ENCODE measurements at places on chromosomes 6 and 20. TPM values are rescaled to one million over a fixed set of nuclear protein-coding genes. Genes with fewer than 3 reads are reported as not detected.

DNA sequence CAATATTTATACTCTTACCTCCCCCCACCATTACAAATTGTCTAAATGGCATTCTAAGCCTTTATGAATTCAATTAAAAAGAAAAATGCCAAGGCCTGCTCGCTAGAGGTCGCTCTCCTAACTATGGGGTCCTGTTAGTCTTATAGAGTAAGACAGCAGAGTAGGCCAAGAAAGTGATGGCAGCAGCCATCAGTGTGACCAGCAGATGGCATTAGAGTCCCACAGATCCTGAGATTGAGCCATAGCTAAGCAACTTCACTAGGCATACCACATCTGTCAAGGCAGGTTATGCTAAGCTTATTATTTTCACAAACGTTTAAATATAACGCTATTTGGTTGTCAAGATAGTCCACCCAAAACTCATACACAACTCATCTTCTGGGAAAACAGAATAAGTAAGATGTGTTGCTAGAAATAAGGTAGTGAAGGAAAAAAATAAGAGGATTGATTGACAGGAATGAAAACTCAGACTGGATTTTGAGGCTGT is 57.6 kb upstream of the SCAF8 start:
- no peaks in the 10 kb centered on the region for H3K4me1 ChIP-seq
- H3K27ac ChIP-seq = no peak overlapping the region
- DNase-seq = peak; percentile 86
- H3K4me3 ChIP-seq = no peak overlapping the region
- H3K27me3 ChIP-seq = no peaks in the 10 kb centered on the region
- H3K36me3 ChIP-seq = no peaks in the 10 kb centered on the region

DNA sequence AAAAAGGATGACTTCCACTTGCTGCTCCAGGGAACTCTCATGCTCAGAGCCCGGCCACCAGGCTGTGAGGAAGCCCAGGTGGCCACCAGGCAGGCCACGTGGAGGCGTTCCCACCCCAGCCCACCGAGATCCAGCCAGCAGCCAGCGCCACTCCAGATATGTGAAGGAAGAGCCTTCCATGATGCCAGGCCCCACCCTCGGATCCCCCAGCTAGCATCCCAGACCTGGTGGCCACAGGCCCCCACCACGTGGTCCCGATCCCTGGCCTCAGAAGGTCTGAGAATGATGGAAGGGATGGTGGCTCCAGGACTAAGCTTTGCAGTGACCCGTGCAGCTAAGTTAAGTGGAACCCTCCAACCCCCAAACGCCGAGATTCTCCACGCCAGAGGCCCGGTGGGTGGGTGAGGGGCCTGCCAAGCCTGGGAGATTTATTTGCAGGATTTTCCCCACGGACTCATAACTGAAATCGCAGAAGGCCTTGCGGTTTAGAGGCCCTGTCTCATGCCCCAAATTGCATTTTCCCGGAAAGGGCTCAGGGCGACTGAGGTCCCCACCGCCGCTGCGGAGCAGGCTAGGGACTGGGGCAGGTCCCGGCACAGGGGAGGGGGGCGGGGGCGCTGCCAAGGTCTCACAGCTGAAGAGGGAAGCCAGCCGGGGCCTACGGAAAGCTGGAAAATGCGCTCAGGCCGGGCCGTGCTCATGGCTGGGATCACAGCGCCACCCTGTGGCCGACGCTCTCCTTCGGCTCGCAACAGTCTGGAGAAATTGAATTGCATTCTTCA is 31.1 kb upstream of the CST7 start:
- H3K4me1 ChIP-seq = peaks cover 14% of the 10 kb centered on the region
- H3K4me3 ChIP-seq = no peak overlapping the region
- peaks cover 3% of the 10 kb centered on the region for H3K27me3 ChIP-seq
- peaks cover 22% of the 10 kb centered on the region for H3K36me3 ChIP-seq
- H3K27ac ChIP-seq = no peak overlapping the region
- peak; percentile 81 for DNase-seq

- peaks cover 46% of the 10 kb centered on the region for H3K27me3 ChIP-seq
- no peak overlapping the region for H3K27ac ChIP-seq
- no peak overlapping the region for H3K4me3 ChIP-seq
- peaks cover 73% of the 10 kb centered on the region for H3K36me3 ChIP-seq
- H3K4me1 ChIP-seq = no peaks in the 10 kb centered on the region
These were observed 1849.3 kb upstream of the DEFB115 start for GRCh38 chr20:29408034-29408695.

DNA sequence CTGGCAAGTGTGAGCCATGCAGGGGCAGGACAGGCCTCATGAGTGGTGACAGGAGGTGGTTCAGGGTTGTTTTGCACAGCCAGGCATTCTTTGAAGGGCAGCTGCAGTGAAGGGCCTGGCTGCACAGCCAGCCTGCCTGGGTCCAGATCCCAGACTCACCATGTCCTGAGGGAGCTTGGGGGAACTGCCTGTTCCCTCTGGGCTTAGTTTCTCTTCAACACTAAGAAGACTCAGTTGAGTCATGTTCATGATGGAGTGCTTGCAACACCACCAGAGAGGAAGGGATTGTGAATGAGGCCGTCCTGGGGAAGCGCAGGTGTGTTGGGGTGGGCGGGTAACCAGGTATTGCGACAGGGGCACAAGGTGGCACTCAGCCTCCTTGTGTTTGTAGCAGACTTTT is 102.4 kb downstream of the CDH26 start:
- DNase-seq = no peak
- H3K36me3 ChIP-seq = peaks cover 3% of the 10 kb centered on the region
- no peak overlapping the region for H3K27ac ChIP-seq
- H3K27me3 ChIP-seq = peaks cover 19% of the 10 kb centered on the region

GRCh38 chr20:62441987-62442539 is 14.7 kb upstream of the RBBP8NL start:
- H3K27me3 ChIP-seq = no peaks in the 10 kb centered on the region
- no peak overlapping the region for H3K4me3 ChIP-seq
- H3K4me1 ChIP-seq = no peaks in the 10 kb centered on the region
- H3K27ac ChIP-seq = no peak overlapping the region
- H3K36me3 ChIP-seq = no peaks in the 10 kb centered on the region

DNA sequence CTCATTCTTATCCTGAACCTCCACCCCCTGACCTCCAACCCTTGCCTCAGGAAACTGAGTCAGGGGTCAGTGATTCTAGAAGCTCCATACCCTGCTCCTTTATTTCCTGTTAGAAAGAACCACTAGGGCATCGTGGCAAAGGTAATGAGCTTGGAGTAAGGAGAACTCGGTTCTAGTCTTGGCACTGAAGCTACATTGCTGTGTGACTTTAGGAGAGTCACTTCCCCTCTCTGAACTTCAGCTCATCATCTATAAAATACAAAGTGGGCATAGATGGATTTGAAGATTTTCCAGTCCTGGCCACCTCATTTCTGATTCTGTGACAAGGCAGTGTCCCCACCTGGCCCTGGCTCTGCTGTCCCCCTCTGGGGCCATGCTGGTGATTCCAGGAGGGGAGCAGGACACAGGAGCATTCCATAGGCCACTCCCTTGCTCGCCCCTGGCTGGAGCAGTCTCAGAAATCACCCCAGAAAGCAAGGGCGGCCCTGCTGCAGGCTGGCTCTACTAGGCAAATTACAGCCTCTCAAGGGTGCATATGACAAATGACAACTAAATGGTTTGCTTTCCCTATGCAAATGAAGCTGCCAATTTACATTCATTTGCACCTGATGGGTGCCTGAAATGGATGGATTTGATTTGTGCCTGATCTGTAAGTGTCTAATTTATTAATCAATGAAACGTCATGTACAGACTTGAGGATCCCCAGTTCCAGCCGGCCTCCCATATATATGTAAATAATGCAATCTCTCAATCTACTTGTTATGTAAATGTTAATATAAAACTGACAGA is 62.2 kb downstream of the LRFN2 start:
- peak overlapping the region; percentile 47 for H3K4me3 ChIP-seq
- no peaks in the 10 kb centered on the region for H3K36me3 ChIP-seq
- H3K27me3 ChIP-seq = no peaks in the 10 kb centered on the region
- 0 out of 2 replicates have a peak overlapping the region, but pooled peaks have one; percentile 90 for H3K27ac ChIP-seq
- no peak for DNase-seq

DNA sequence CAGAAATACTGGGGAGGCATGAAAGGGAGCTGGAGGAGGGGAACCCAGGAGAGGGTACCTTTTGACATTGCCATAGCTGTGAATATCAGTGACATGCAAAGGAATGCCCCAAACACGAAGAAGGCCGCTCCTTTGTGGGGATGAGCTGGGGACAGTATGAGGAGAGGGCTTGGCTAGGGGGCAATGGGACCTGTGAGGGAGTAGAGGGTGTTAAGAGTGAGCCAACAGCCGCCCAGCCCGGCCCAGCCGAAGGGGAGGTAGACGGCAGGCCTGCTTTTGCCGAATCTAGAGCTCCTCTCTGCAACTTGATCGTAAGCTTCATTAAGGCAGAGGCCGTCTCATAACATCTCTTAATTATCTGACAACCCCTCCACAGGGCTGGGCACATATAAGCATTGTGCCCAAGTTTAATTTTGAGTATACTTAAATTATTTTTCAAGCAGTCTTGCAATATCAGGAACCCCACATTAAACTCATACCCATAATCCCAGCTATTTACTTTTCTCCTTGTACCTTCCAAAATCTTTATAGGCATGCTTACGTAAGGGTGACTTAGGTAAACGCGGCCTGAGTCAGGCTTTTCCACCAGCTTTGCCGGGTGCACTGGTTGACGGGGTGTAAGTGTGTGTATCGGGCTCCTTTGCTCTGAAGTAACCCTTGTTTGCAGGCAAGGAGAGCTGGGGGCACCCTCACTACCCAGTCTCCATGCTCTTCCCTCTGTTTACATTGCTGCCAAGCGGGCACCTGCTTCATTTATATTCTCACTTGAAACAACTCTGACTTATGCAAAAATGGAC is 24.9 kb upstream of the VEGFA start:
- no peak overlapping the region for H3K27ac ChIP-seq
- H3K4me3 ChIP-seq = no peak overlapping the region
- H3K36me3 ChIP-seq = no peaks in the 10 kb centered on the region
- peaks cover 28% of the 10 kb centered on the region for H3K4me1 ChIP-seq

DNA sequence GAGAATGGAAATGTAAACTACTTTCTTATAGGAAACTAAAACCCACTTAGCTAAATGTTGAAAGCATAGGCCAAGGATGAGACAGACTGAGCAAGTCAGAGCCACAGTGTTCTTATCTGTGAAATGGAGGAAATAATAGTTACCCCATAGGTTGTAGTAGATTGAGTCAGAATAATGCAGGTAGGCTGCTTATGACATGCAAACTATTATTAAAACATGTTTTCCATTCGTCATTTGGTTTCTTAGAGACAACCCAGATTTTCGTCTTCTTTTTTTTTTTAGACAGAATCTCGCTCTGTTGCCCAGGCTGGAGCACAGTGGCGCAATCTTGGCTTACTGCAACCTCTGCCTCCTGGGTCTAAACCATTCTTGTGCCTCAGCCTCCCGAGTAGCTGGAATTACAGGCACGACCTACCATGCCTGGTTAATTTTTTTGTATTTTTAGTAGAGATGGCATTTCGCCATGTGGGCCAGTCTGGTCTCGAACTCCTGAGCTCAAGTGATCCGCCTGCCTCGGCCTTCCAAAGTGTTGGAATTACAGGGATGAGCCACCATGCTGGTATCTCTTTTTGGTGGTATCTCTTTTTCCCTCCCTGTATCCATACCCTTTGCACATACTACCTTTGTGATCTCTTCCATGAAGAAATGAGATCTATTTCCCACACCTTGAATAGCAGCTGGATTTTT is 196.5 kb upstream of the ZNF217 start:
- no peak overlapping the region for H3K4me3 ChIP-seq
- peak overlapping the region; percentile 55 for H3K27ac ChIP-seq
- no peak for DNase-seq
- H3K4me1 ChIP-seq = peaks cover 53% of the 10 kb centered on the region

MATN4 gene
- total RNA-seq = 2.2 TPM

COL11A2 gene
- total RNA-seq = 4.4 TPM

TOX2 gene
- 1.9 TPM for total RNA-seq

OR2J3 gene
- total RNA-seq = 0.30 TPM

PDE10A gene
- 3.1 TPM for total RNA-seq

PCSK2 gene
- total RNA-seq = 0.74 TPM

SLC26A8 gene
- 0.80 TPM for total RNA-seq

Measured in WTC11 (cell line).